ENCODE measurements at places on chromosomes 3 and 15. TPM values are rescaled to one million over a fixed set of nuclear protein-coding genes. Genes with fewer than 3 reads are reported as not detected.

FBXL22 gene
- total RNA-seq, result 33.3 TPM

ITPKA gene
- total RNA-seq, result 308 TPM

C3orf22 gene
- not detected for total RNA-seq

MAGI1 gene
- total RNA-seq, result 85.7 TPM

ISL2 gene
- total RNA-seq, result 2.3 TPM
